Immature natural killer cell (primary cell): ENCODE measurements at places on chromosomes 1 and 21.

- no peak for DNase-seq
- no peaks in the 10 kb centered on the region for H3K36me3 ChIP-seq
- H3K27ac ChIP-seq = no peak overlapping the region
- no peak overlapping the region for H3K4me3 ChIP-seq
- no peaks in the 10 kb centered on the region for H3K4me1 ChIP-seq
- peaks cover 12% of the 10 kb centered on the region for H3K27me3 ChIP-seq
Observed at GRCh38 chr1:172955161-172955815, 95.5 kb downstream of the TNFSF18 start.

- DNase-seq = no peak
- no peaks in the 10 kb centered on the region for H3K36me3 ChIP-seq
- no peak overlapping the region for H3K4me3 ChIP-seq
- no peaks in the 10 kb centered on the region for H3K27me3 ChIP-seq
- H3K4me1 ChIP-seq = peaks cover 10% of the 10 kb centered on the region
Observed at GRCh38 chr1:172874950-172875349, 175.8 kb downstream of the TNFSF18 start.

DNA sequence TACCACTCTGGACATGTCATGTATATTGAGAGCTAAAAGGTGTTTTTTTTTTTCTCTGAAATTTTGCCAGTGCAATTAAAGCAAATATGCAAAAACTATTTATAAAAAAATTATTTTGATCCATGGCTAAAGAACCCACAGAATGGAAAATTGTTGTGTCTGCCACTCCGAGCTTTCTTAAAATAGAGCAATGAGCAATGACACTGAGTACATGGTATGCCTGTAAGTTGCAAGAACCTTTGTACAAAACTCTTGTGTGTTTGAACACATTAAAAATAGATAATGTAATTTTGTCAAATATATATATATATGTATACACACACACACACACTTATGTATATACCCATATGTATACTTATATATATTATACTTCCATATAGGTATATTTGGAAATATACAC, 1530.9 kb upstream of the B3GALT2 start:
- no peak overlapping the region for H3K27ac ChIP-seq
- no peaks in the 10 kb centered on the region for H3K36me3 ChIP-seq
- DNase-seq = no peak
- H3K4me1 ChIP-seq = no peaks in the 10 kb centered on the region
- H3K4me3 ChIP-seq = no peak overlapping the region
- no peaks in the 10 kb centered on the region for H3K27me3 ChIP-seq

GRCh38 chr21:30962013-30962412, 76.3 kb downstream of the KRTAP19-8 start:
- H3K27ac ChIP-seq = no peak overlapping the region
- DNase-seq = no peak
- H3K36me3 ChIP-seq = no peaks in the 10 kb centered on the region
- no peaks in the 10 kb centered on the region for H3K4me1 ChIP-seq
- peaks cover 2% of the 10 kb centered on the region for H3K27me3 ChIP-seq

- peak overlapping the region; percentile 90 for H3K4me3 ChIP-seq
- peaks cover 2% of the 10 kb centered on the region for H3K27me3 ChIP-seq
- no peak for DNase-seq
- peak overlapping the region; percentile 94 for H3K27ac ChIP-seq
- H3K4me1 ChIP-seq = peaks cover 83% of the 10 kb centered on the region
- H3K36me3 ChIP-seq = no peaks in the 10 kb centered on the region
Observed at GRCh38 chr1:19390166-19390850, 78.2 kb downstream of the SLC66A1 start.

DNA sequence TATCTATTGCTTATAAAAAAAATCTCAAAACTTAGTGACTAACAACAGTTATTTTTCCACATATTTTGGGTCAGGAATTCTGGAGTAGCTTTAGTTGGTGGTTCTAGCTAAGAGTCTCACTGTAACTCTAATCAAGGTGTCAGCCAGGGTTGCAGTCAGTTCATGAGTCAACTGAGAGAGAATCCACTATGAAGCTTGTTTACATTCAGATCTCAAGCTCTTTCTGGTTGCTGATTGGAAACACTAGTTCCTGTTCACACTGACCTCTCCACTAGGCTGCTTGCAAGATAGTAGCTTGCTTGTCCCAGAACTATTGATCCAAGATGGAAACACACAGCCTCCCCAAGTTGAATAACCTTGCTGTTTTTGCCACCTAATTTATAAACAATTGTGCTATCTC, 1192.1 kb upstream of the B3GALT2 start:
- H3K27me3 ChIP-seq = no peaks in the 10 kb centered on the region
- H3K36me3 ChIP-seq = no peaks in the 10 kb centered on the region

DNA sequence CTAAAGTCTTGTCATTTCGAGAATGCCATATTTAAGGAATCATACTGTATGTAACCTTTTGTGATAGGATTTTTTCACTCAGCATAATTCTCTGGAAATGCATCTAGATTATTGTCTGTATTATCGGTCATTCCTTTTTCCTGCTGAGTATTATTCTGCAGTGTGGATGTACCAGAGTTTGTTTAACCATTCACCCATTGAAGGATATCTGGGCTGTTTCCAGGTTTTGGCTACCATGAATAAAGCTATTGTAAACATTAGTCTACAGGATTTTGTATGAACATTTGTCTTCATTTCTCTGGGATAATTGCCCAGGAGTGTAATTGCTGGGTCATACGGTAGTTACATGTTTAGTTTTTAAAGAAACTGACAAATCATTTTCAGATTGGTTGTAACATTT, 61.8 kb downstream of the ATP1A1 start:
- no peaks in the 10 kb centered on the region for H3K36me3 ChIP-seq
- no peak for DNase-seq
- H3K27me3 ChIP-seq = peaks cover 11% of the 10 kb centered on the region
- no peaks in the 10 kb centered on the region for H3K4me1 ChIP-seq
- no peak overlapping the region for H3K4me3 ChIP-seq

- no peak overlapping the region for H3K27ac ChIP-seq
- no peaks in the 10 kb centered on the region for H3K4me1 ChIP-seq
- no peaks in the 10 kb centered on the region for H3K36me3 ChIP-seq
- H3K27me3 ChIP-seq = peaks cover 1% of the 10 kb centered on the region
Observed at GRCh38 chr1:235625340-235625739, 24.2 kb downstream of the GNG4 start.

DNA sequence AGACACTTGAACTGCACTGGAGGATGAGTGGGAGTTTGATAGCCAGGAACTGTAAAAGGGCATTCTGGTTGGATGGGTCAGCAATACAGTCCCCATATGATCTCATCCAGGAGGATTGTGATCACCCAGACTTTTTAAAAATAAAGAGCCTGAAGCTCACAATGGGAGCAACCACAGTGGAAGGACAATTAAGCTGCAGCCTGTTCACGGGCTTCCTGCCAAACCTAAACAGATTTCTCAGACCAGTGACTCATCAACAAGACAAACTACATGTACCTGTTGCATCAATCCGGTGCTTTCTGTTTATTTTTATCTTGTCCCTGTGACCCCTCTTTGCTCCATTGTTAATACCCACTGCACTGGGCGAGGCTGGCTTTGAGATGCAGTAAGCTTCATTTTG, 52.3 kb downstream of the PAPPA2 start:
- H3K4me3 ChIP-seq = no peak overlapping the region
- no peak overlapping the region for H3K27ac ChIP-seq
- no peaks in the 10 kb centered on the region for H3K4me1 ChIP-seq

DNA sequence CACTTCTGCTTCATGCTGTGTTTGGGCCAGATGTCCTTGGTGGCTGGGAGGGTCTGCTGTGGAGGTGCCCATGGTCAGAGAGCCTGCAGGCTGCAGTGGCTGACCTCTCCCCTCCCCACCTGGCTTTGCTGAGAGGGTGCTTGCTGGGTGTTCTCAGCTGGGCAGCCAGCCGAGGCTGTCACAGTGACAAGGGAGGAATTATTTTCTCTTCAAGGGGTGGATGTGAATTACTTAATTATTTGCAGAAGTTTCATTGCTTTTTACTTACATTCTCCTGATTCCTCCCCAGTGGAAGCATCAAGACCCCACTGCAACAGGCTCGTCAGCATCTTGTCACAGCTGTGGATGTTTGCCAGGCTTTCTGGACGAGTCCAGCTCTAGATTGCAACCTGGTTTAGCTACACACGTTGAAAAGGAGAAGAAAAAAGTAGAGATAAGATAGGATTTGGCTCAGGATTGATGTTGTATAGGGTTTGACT, 70.3 kb downstream of the GALNT2 start:
- no peak overlapping the region for H3K27ac ChIP-seq
- no peak overlapping the region for H3K4me3 ChIP-seq
- peaks cover 54% of the 10 kb centered on the region for H3K4me1 ChIP-seq
- no peak for DNase-seq
- no peaks in the 10 kb centered on the region for H3K27me3 ChIP-seq

DNA sequence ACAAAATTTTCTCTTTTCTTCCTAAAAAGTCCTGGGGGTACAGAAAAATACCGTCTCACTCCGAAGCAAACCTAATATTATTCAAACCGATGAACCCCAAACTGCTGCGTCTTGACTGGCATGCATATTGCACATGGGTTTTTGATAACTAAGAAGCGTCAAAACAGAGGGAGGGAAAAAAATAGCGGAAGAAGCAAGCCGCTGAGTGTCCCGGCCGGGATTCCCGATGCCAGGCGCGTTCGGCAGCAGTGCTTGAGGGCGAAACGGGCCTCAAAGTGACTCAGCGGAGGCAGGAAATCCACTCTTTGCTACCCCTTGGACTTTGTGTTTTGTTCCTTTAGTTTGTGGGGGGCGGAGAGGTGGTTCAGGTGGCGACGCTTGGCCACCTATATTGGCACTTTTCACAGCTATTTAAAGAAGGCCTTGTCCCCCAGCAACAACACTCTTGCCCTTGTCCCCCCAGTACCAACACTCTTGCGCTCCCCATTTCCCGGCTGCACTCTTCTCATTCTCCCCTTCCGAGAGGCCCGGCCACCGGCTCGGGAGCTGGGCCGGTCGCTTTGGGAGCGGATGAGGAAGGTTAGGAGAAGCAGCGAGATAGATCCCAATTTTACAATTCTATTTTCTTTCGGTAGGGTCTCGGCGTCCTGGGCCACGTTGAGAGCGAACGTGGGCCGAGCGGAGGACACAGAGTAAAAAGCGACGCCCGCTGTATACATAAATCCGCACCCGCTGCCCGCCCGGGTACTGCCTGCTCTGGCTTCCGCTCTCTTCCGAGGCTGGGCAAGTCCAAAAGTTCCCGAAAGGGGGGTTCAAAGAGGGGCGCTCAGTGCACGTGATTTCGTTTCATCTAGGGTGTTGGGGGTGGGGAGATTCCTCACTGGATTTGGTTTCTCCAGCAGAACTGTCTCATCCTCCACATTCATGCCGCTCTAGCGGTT, 2.5 kb downstream of the LMX1A start:
- H3K36me3 ChIP-seq = no peaks in the 10 kb centered on the region
- no peak overlapping the region for H3K27ac ChIP-seq
- H3K27me3 ChIP-seq = peaks cover 22% of the 10 kb centered on the region
- H3K4me1 ChIP-seq = no peaks in the 10 kb centered on the region
- no peak for DNase-seq
- H3K4me3 ChIP-seq = no peak overlapping the region

DNA sequence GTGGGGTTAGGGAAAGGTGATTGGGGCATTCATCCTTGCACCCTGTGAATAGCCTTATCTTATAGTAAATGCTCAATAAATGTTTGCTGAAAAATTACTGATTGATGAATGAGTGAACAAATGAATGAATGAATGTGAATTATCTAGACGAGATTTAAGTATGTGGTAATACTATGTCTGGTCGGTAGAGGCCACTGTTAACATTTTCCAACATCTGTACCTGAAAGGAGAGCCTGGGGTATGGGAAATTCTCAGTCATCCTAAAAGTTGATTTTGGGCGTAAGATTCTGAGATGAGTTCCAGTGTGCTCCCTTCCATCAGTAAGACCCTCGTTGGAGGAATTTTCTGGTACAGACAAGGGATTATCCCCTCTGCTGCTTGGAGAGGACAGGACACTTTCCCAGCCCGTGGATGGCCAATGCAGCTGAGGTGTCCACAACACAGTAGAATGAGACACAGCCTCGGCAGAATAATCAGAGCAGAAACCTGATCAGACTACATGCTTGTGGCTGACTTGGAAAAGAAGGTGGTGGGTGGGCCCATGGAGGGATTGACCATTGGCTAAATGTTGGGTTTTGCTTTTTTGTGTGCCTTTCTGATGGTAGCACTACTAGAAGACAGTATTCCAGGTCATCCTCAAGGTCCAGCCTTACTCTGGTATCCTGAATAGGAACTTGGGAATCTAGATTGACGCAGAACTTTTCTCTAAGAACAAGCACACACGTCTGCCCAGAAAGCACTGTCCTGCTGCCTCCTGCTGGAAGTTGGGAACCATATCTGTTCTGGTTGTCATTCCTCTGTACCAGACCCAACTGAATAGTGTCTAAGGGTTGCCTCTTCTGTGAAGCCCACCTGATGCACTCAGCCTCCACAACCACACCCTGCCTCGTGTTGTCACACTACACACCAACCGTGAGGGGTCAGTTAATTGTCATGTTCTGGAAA, 262.0 kb downstream of the TNR start:
- H3K27ac ChIP-seq = no peak overlapping the region
- H3K4me3 ChIP-seq = no peak overlapping the region
- H3K27me3 ChIP-seq = peaks cover 4% of the 10 kb centered on the region
- H3K36me3 ChIP-seq = no peaks in the 10 kb centered on the region
- DNase-seq = peak; percentile 30

GRCh38 chr21:34807146-34807880, 138.5 kb downstream of the CLIC6 start:
- H3K4me3 ChIP-seq = peak overlapping the region; percentile 89
- peak overlapping the region; percentile 98 for H3K27ac ChIP-seq
- peaks cover 16% of the 10 kb centered on the region for H3K27me3 ChIP-seq
- DNase-seq = peak; percentile 70

DNA sequence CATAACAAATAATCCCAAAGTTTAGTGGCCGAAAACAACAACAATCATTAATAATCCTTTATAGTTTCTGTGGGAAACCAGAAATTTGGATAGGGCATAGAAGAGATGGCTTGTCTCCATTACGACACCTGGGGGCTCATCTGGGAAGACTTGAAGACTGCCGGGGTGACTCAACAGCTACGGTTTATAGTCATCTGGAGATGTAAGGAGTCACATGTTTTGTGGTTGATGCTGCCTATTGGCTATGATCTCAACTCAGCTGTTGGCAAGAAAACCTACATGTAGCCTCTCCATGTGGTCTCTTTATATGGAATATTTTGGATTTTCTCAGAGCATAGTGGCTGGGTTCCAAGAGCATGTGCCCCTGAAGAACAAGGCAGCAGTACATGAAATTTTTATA, 29.3 kb upstream of the TSPAN2 start:
- no peaks in the 10 kb centered on the region for H3K4me1 ChIP-seq
- no peak overlapping the region for H3K4me3 ChIP-seq
- H3K27ac ChIP-seq = no peak overlapping the region
- no peak for DNase-seq
